ENCODE measurements at places on chromosomes 16 and 17.
A peak's percentile ranks its signal among the peaks of the same experiment; 100 is the strongest.

- peak; percentile 13 for DNase-seq
Measured at GRCh38 chr17:9768381-9768934, 22.9 kb downstream of the DHRS7C start.

GRCh38 chr17:79949656-79950209 is 85.9 kb downstream of the TBC1D16 start:
- DNase-seq: no peak

- DNase-seq: no peak
Measured at GRCh38 chr17:1022278-1023024, 25.5 kb downstream of the TIMM22 start.

DNA sequence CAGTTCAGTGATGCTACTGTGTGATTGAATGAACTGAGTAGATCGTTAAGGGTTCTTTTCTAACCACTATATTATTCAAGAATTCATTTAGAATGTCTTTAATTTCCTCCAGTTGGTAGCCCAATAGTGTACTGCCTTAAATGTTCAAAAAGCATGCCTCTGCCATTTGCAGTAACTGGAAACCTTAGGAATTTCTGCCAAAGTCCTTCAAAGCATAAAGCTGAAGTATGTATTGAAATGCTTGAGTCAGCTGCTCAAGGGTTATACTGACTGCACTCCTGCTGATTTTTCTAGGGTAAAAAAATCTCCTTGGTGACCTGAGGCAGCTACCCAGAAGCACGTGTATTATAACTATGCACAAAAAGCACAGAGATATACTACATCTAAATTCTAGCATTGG is 56.5 kb downstream of the SNTB2 start:
- DNase-seq: no peak

- no peak for DNase-seq
Measured at GRCh38 chr16:49129935-49130334, 151.7 kb downstream of the CBLN1 start.

DNA sequence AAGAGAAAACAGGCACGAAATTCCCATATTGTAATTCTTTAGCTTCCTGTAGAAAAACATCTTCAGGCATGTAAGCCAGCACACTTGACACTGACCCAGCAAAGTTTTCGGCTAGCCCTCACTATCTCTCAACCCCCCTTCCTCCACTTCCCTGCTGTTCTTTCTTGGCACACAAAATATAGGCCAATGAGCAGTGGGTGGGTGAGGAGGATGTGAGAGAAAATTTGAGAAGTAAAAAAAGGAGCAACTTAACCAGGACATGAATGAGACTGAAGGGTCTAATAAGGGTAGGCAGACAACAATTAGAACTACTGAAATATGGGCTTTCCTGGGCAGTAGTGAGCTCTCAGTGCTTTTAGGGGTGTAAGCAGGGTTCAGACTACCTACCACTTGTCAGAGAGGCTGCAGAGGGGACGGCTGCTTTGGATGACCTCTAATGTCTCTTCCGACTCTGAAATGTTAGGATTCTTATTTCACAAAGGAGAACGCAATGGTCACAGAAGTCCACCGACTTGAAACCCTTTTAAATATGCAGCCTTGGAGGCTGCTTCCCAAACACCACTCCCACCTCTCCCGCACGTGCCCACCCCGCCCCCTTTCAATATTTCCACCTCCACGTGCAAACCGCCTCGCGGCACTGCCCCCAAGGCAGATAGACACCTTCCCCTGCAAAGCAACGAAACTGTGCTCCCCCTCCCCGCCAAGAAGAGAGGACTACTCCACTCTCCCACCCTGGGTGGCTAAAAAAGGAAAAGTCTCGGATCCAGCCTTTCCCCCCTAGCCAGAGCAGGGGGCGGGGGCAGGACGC is 889 bp downstream of the MBTD1 start:
- no peak for DNase-seq

- DNase-seq: no peak
Measured at GRCh38 chr17:27608328-27609230, 22.4 kb upstream of the LGALS9 start.

GRCh38 chr17:36854982-36855381 is 82.3 kb upstream of the LHX1 start:
- DNase-seq: no peak

- DNase-seq: peak; percentile 68
Measured at GRCh38 chr16:28623172-28623711, 13.4 kb upstream of the SULT1A1 start.

DNA sequence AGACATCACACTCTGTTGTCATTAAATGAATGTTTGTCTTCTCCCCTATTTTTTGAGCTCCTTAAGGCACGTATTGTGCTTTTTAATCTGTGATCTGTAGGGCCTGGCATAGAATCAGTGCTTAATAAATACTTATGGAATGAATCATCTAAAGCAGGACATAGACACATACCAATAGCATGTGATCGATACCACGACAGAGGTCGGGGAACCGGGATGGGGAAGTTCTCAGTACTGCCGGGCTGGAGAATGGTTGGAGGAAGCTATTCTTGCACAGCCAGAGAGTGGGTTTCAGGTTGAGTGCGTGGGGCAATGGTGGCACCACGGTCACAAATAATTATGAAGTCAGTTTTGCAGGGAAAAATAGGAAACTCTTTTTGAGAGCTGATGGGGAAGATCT is 26.8 kb downstream of the NLRP1 start:
- DNase-seq: no peak

DNA sequence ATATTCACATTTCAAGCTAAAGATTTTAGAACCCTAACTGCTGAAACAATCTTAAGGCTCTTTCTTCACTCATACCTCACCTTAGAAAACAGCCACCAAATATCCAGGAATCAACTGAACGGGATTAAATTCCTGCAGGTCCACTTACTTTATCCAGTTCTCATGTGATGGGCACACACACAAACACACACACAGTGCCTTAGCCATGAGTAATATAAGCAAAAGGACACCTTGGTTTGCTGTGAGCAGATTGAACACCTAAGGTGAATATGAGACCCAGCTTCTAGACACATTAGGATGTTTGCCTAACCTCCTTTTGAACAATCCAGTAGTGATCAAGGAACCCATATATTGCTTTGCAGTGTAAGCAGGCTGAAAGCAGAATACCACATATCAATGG is 81.5 kb downstream of the TUBD1 start:
- no peak for DNase-seq

DNA sequence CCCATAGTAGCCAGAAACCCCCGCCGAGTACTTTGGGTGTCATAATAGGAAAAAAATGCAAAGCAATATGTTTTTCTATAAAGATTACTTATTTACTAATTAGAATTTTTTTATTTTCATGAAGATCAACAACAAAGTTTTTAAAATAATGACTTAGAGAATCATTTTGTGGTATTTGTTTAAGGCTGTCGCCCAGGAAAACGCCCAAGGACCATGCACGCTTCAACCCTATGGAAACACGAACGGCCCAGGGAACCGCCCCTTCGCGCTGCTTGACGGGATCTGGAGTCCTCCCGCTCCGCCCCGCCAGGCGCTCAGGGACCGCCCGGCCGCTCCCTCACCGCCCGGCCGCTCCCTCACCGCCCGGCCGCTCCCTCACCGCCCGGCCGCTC is 408 bp upstream of the KPNA2 start:
- no peak for DNase-seq

GRCh38 chr17:29827179-29827578 is 102.8 kb downstream of the SSH2 start:
- DNase-seq: no peak

DNA sequence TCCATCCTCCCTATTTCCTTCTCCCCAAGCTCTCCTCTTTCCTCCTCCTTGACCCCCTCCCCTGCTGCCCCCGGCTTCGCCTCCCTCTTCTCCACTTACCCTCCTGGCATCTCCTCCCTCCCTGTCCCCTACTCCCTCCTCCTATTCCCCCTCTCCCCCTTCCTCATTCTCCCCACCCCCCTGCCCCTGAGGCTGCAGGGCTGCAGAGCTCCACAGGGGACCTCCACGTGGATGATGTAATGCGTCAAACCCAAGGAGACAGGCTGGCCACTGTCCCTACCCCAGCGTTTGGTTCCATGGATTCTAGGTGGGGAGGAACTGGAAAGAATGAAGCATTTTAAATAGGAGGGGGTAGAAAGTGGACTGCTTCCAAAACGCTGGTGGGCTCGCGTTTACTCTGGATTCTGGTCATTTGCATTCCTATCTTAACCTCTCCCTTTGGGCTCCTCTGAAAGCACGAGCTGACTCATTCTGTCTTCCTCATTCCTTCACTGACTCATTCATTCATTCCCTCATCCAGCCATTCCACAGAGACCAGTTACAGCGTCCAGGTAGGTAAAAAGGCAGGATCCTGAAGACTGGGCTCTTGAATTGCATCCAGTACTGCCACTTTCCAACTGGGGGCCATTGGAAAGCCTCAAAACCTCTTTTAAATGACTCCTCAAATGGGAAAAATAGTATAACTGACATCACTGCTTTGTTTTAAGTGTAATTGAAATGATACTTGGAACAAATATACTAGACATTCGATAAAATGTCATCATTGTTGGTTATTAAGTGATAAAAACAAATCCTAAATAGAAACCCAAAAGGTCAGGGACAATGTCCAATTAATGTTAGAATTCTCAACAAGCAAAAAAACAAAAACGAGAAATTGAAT is 943 bp upstream of the COTL1 start:
- no peak for DNase-seq

DNA sequence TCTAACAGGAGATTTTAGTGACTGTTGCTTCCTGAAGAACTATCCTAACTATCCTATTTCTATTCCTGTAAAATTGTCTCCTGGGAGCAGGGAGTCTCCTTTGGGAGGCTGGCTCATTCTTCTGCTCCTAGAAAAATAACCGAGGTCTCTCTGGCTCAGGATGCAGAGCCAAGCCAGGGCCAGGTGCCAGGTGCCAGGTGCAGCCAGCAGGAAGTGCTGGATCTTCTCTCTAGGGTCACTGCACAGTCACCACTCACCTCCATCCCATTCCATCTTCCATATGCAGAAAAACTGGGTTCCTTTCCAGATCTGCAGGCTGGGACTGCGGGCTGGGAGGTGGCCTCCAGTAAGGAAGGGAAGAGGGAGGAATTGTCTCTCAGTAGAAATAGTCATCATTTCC is 3.8 kb upstream of the TMC7 start:
- DNase-seq: no peak

GRCh38 chr16:67206838-67207248 is 7.9 kb downstream of the ELMO3 start:
- DNase-seq: no peak

GRCh38 chr16:82231008-82231787 is 61.2 kb upstream of the MPHOSPH6 start:
- no peak for DNase-seq

DNA sequence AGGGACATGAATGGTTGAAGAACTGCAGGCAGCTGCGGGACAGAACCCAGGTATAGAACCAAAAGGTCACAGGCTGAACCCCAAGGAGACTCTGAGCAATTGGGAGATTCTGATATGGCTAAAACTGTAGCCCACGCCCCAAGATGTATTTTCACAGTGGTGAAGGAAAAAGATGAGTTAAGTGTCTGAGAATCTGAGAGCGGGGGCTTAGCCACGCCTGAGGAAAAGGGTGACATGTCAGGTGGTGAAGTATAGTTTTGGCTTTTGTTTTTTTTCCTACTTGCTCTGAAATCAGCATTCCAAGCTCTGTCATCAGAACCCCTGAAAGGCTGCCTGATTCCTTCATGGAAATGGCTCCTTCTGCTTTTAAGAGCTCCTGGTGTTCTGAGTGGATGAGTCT is 73.3 kb downstream of the AKAP1 start:
- no peak for DNase-seq

DNA sequence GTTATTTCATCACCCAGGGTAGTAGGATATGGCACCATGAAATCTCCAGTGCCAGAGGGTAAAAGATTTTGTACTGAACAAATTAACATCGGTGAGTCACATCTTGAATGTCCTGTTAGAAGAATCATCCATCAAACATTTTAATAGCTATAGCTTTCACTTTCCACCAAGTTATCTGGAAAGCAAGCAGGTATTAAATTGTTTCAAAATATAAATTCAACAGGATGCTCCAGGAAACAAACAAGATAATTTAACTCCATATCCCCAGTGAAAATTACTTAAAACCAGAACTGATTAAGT is 2.4 kb downstream of the VEZF1 start:
- DNase-seq: no peak

GRCh38 chr16:53356478-53357207 is 77.6 kb upstream of the RBL2 start:
- DNase-seq: no peak

DNA sequence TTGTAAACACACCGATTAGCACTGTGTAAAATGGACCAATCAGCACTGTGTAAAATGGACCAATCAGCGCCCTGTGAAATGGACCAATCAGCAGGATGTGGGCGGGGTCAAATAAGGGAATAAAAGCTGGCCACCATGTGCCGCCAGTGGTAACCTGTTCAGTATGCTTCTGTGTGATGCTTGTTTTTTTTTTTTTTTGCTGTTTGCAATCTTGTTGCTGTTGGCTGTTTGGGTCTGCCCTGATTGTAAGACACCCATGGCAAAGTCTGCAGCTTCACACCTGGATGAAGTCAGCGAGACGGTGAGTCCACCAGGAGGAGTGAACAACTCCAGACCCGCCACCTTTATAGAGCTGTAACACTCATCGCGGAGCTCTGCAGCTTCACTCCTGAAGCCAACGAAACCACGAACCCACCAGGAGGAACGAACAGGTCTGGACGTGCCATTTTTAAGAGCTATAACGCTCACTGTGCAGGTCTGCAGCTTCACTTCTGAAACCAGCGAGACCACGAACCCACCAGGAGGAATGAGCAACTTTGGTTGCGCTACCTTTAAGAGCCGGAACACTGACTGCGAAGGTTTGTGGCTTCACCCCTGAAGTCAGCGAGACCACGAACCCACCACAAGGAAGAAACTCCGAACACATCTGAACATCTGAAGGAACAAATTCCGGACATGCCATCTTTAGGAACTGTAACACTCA is 85.0 kb upstream of the MED9 start:
- DNase-seq: no peak

GRCh38 chr17:50573866-50574611 is 13.5 kb downstream of the CACNA1G start:
- no peak for DNase-seq

DNA sequence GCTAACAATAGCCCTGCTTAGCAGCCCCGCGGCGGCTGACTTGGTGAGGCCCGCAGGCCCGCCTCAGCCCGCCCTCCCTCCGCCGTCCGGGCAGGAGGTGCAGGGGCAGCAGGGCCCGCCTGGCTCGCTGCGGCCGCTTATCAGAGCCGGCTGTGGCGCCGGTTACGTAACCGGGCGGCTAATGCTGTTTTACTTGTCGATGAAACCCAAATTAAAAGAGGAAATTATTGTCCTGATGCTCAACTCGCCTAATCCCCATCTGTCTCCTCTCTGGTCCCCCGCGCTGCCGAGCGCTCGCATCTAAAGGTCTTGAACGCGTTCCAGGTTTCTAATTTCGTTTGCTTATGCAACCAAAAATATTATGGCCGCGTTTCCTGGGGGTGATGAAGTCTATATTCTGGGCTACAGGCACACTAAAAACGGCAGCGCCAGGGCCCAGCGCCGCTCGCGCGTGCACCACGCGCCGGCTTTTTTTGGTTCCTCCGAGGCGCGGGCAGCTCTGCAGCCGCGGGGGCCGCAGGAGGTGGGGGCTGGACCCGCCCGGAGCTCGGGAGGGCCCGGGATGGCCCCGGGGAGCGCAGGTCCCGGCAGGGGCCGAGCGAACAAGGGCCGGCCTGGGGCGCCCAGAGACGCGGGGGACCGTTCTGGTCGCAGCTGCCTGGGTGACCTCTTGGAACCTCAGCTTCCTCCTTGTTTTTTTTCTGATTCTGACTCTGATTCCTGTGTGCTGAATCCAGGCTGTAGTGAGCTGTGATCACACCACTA is 65.2 kb upstream of the TOB1 start:
- DNase-seq: peak; percentile 88

Data from NCI-H1436 (cell line).